ENCODE measurements at places on chromosomes 7 and 10. TPM values are rescaled to one million over a fixed set of nuclear protein-coding genes. Genes with fewer than 3 reads are reported as not detected.

DNA sequence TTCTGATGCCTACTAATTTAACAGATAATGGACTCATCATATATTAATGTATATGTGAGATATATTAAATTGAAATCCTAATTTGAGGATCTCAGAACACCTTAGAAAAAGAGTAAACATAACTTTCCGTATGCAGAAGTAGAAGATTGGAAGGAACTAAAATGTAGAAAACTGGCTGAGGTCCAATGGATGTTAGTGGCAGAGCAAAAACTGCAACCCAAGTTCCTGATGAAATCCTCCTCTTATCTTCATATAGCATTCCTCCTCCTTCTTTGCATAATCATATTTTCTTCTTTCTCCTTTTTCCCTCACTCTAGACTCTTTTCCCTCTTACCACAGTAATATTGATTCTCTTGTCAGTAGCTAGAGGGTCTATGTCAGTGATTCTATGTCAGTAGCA, 6.0 kb downstream of the INA start:
- H3K36me3 ChIP-seq, result no peaks in the 10 kb centered on the region
- H3K27ac ChIP-seq, result no peak overlapping the region
- H3K27me3 ChIP-seq, result peaks cover 20% of the 10 kb centered on the region
- no peak overlapping the region for H3K4me3 ChIP-seq

DNA sequence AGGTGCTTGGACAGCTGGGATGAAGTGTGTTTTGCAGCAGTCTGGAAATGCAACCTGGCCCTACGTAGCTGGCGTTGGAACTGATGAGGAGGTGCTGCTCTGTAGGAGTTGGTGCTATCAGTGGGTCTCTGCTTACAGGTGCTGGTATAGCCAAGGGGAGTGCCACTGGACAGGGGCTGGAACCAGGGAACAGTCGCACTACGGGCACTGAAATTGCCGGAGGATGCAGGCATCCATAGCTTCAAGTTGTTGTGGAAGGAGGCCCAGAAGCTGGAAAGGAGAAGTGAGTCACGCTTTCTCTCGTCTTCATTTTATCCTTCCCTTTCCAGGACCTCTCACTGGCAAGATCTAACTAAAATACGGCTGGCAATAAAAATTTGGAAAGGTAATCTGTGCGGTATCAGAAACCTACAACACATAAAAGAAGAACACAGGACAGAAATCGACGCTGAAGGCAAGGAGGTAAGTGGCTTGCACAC, 25.8 kb downstream of the MACC1 start:
- no peak for DNase-seq
- H3K36me3 ChIP-seq, result no peaks in the 10 kb centered on the region
- H3K4me1 ChIP-seq, result peaks cover 3% of the 10 kb centered on the region

DNA sequence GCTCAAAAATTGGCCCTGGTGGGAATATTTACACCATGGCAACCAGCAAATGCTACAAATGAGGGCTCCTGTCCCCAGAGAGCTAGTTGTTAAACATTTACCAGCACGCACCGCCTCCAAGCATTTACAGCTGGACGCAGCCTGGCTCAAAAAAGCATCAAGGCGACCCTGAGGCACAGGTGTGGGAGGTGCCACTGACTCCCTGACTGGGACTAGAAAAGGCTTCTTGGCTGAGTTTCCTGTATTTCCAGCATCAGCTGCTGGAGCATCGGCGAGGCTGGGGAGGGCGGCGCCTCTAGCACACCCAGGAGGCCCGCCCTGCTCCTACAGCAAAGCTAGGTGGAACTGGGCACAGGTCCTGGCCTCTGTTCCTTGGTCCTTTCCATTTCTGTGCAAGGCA, 43.5 kb upstream of the ZRANB1 start:
- H3K36me3 ChIP-seq, result no peaks in the 10 kb centered on the region
- H3K4me3 ChIP-seq, result no peak overlapping the region
- H3K4me1 ChIP-seq, result no peaks in the 10 kb centered on the region
- H3K27ac ChIP-seq, result no peak overlapping the region

DNA sequence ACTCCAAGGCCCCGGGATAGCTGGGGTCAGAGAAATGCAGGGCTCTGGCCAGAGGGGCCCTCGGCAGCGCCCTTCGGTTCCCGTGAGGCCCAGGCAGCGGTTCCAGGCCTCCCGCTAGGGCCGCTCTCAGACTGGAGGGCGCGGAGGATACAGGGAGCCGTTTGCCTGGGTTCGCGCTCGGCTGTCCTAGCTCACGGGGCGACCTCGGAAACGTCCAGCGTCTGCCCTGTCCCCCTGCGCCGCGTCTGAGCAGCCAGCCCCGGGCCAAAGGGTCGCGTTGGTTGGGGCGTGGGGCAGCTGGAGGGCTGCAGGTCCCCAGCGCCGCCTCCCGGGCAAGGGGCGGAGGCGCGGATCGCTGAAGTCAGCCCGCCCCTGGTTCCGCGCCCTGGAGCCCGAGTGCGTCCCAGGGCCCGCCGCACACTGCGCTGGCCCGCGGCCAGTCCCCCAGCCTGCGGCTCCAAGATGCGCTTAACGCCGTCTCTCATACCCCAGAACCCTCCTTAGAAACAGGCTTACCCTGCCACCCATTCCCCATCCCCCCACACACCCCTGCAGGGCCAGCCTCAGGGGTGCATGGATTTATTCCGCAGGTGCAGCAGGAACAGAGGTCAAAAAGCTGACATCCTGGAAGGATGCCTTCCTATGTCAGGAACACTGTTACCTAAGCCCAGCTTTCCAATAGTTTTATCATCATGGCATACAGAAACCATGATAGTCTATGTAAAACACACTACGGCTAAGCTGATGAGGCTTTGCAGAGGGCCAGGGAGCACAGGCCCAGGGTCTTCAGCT, 22.1 kb upstream of the OPN4 start:
- no peaks in the 10 kb centered on the region for H3K4me1 ChIP-seq
- no peaks in the 10 kb centered on the region for H3K36me3 ChIP-seq

GRCh38 chr10:7572391-7572790, 94.4 kb downstream of the ITIH5 start:
- no peak overlapping the region for H3K27ac ChIP-seq
- H3K27me3 ChIP-seq, result no peaks in the 10 kb centered on the region
- no peaks in the 10 kb centered on the region for H3K4me1 ChIP-seq
- H3K4me3 ChIP-seq, result no peak overlapping the region
- no peaks in the 10 kb centered on the region for H3K36me3 ChIP-seq

DNA sequence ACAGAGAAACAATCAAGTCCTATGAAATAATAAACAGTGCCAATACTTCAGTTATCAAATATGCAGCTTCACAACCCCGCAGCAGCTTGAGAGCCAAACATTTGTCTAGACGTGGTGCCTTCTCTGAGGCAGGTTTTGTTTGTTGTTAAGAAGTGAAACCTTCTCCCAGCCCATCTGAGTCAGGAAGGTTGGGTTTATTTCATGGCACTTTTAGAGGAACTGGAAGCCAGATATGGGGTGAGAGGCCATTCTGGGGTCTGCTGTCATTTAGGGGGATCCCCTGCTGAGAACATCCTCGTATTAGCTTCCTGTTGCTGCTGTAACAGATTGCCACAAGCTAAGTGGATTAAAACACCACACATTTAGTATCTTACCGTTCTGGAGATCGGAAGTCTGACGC, 113.6 kb downstream of the GRK5 start:
- peaks cover 8% of the 10 kb centered on the region for H3K27me3 ChIP-seq
- DNase-seq, result no peak
- H3K4me3 ChIP-seq, result no peak overlapping the region
- H3K27ac ChIP-seq, result no peak overlapping the region
- no peaks in the 10 kb centered on the region for H3K36me3 ChIP-seq

DNA sequence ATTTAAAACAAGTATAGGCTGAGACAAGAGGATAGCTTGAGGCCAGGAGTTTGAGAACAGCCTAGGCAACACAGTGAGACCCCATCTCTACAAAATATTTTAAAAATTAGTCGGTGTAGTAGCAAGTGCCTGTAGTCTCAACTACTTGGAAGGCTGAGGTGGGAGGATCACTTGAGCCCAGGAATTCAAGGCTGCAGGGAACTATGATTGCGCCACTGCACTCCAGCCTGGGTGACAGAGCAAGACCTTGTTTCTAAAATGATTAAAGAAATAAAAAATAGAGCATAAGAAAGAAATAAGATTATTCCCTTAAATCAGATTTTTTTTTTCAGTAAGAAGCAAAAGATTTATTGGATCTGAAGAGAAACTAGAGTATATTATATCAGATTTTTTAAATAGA, 11.7 kb downstream of the LRRC20 start:
- no peak overlapping the region for H3K27ac ChIP-seq
- H3K36me3 ChIP-seq, result no peaks in the 10 kb centered on the region
- no peak for DNase-seq
- H3K4me3 ChIP-seq, result no peak overlapping the region

- H3K27me3 ChIP-seq, result no peaks in the 10 kb centered on the region
- no peaks in the 10 kb centered on the region for H3K36me3 ChIP-seq
- H3K4me1 ChIP-seq, result no peaks in the 10 kb centered on the region
- no peak overlapping the region for H3K4me3 ChIP-seq
Observed at GRCh38 chr7:52410032-52410431, 625.4 kb upstream of the POM121L12 start.

GRCh38 chr10:89793649-89794254, 92.4 kb downstream of the KIF20B start:
- no peaks in the 10 kb centered on the region for H3K36me3 ChIP-seq
- no peak overlapping the region for H3K27ac ChIP-seq
- peak; percentile 79 for DNase-seq
- H3K4me3 ChIP-seq, result no peak overlapping the region

- H3K4me3 ChIP-seq, result no peak overlapping the region
- H3K27ac ChIP-seq, result no peak overlapping the region
- no peak for DNase-seq
- no peaks in the 10 kb centered on the region for H3K27me3 ChIP-seq
Observed at GRCh38 chr10:128339753-128340152, 213.5 kb upstream of the MKI67 start.

- DNase-seq, result no peak
- no peaks in the 10 kb centered on the region for H3K27me3 ChIP-seq
- H3K27ac ChIP-seq, result no peak overlapping the region
- no peak overlapping the region for H3K4me3 ChIP-seq
- H3K36me3 ChIP-seq, result no peaks in the 10 kb centered on the region
Observed at GRCh38 chr10:130459851-130460490, 323.8 kb downstream of the GLRX3 start.

DNA sequence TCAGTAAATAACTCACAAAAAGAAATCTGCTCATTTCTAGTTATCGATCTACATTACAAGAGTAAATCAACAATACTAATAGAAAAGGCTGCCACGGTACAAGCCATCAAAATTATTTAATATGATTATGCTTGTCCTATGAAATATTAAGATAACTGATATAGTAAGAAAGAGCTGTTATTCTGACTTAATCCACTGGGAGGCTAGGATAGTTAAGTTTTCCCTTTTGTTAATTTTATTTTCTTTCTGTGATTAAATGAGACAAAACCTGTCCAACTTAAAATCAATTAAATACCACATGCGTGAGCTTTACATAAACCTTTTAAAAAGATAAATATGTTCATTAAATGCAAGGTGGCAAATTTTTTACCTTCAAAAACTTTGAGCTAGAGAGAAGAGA, 114.8 kb downstream of the LMBR1 start:
- no peaks in the 10 kb centered on the region for H3K4me1 ChIP-seq
- no peak overlapping the region for H3K4me3 ChIP-seq
- no peak for DNase-seq

DNA sequence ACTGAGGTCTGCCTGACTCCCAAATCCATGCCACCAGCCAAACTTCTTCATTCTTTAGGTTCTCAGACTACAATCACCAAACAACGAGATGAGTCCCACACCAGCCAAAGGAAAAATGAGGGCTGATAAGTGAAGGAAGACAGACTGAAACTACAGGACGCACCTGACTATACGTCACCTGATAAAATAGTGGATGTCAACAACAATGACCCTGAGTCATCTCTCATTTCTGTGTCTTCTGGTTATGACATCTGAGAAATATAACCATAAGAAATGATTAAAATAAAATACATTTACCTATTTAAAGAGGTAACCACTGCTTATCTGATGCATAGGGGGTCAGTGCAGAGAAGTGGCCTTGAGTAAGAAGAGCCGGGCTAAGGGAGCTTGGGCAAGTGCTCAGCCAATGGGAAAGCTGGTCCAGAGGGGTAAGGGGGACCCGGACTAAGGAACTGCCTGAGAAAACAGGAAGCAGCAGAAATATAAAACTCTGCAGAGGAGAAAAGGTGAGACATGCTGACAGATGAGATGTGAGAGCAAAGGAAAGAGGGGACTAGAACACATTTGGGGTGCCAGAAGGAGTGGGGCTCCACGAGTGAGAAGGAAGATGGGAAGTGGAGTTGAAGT, 51.8 kb downstream of the HIPK2 start:
- DNase-seq, result no peak
- no peaks in the 10 kb centered on the region for H3K36me3 ChIP-seq
- no peak overlapping the region for H3K4me3 ChIP-seq
- peaks cover 20% of the 10 kb centered on the region for H3K4me1 ChIP-seq
- peak overlapping the region; percentile 52 for H3K27ac ChIP-seq
- no peaks in the 10 kb centered on the region for H3K27me3 ChIP-seq

DNA sequence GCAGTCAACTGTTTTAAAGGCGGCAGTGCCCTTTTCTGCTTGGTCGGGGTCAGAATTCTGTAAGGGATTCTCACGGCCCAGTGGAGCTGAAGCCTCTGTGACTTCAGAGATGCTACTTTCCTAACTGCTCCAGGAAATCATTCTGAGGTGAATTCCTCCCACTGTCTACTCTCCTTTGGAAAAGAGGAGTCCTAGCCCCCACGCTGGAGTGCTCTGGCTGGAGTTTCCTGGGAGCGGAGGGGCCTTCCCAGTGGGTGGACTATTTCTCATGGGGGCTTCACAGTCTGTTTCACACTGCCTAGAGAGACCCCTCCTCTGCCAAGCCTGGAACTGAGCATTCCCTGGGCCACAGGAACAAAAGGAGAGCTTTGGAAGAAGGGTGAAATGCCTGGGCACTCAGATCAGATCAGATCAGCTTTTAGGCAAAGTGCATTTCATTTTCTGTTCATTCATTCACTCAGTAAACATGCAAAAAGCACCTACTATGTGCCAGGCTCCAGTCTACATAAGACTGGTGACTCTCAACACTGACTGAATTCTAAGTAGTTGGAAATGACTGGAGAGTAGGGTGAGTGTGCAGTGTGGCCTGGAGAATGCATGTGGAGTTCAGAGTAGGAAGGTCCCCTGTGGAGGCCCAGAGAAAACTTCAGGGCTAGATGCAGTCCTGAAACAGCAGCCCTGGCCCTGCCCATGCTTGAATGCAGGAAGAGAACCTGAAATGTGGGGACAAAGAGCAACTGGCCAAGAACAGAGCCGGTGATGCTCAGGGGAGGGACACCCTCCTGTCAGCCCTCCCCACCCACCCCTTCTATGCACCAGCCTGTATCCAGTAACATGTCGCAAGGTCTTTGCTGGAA, 12.2 kb downstream of the ZNF488 start:
- no peaks in the 10 kb centered on the region for H3K4me1 ChIP-seq
- H3K27ac ChIP-seq, result no peak overlapping the region
- H3K27me3 ChIP-seq, result no peaks in the 10 kb centered on the region
- H3K4me3 ChIP-seq, result no peak overlapping the region

GRCh38 chr7:75663302-75663907, 75.3 kb downstream of the HIP1 start:
- no peak overlapping the region for H3K4me3 ChIP-seq
- no peak for DNase-seq
- no peaks in the 10 kb centered on the region for H3K27me3 ChIP-seq
- no peak overlapping the region for H3K27ac ChIP-seq
- no peaks in the 10 kb centered on the region for H3K36me3 ChIP-seq
- H3K4me1 ChIP-seq, result no peaks in the 10 kb centered on the region

Gene PPP1R3C
- total RNA-seq, result not detected

Gene PANK1
- total RNA-seq, result 1.4 TPM

Gene LRRD1
- total RNA-seq, result not detected

Gene PDSS1
- 3.7 TPM for total RNA-seq

Gene AUTS2
- 155 TPM for total RNA-seq

Gene TMEM236
- total RNA-seq, result 0.20 TPM

Gene HSPA12A
- total RNA-seq, result not detected

Gene EEPD1
- 1.4 TPM for total RNA-seq
